ENCODE measurements at places on chromosomes 2 and 18. TPM values are rescaled to one million over a fixed set of nuclear protein-coding genes. Genes with fewer than 3 reads are reported as not detected.

SP9 gene
- total RNA-seq = 0.24 TPM

- DNase-seq = no peak
Measured at GRCh38 chr2:180842461-180842860, 137.9 kb upstream of the UBE2E3 start.

- DNase-seq = no peak
Measured at GRCh38 chr2:222050981-222051380, 247.8 kb downstream of the PAX3 start.

MYOM1 gene
- total RNA-seq = not detected

DNA sequence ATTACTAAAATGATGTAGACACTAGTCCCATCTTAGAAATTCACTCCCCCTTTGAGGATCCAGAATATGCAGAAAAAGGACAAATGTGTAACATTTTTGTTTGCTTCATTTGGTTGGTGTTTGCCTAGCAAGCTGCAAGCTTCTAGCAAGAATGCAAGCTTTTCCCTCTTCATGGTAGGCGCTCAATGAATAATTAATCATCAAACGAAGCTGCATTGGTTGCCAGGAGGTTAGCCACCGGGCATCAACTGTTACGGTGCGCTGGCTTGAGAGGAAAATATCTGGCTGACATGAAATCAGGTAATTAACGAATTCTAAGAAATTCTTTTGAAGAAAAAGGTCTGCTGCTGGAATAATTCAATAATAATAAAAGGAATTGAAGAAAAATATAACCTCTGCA lies 341.0 kb upstream of the KYNU start:
- DNase-seq = no peak

GRCh38 chr2:86290596-86291327 lies 46.7 kb downstream of the REEP1 start:
- peak; percentile 72 for DNase-seq

DNA sequence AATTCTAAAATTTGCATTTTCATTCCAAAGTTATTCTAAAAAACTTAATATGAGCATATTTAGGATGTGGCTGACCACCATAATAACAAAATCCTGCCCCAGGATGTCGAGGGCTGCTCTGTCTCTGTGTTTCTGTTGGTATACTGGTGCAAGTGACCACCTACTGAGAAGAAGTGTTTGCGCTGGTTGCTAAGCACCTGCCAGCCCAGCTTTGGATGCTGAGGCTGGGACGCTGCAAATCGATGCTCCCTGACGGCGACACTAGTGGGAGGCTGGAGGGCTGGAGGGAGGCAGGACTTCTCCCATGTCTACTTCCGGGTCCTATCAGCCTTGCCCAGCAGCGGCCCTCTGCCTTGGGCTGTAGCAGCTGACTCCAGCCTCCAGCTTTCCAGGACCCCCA lies 45.0 kb downstream of the LAMA1 start:
- no peak for DNase-seq

SCN9A gene
- 0.54 TPM for total RNA-seq

GRCh38 chr2:176488431-176488830 lies 219.2 kb downstream of the MTX2 start:
- DNase-seq = no peak

SLC9A4 gene
- total RNA-seq = not detected

- DNase-seq = no peak
Measured at GRCh38 chr2:134855709-134856108, 17.3 kb downstream of the ACMSD start.

- no peak for DNase-seq
Measured at GRCh38 chr18:24968238-24968775, 383.7 kb downstream of the ZNF521 start.

DNA sequence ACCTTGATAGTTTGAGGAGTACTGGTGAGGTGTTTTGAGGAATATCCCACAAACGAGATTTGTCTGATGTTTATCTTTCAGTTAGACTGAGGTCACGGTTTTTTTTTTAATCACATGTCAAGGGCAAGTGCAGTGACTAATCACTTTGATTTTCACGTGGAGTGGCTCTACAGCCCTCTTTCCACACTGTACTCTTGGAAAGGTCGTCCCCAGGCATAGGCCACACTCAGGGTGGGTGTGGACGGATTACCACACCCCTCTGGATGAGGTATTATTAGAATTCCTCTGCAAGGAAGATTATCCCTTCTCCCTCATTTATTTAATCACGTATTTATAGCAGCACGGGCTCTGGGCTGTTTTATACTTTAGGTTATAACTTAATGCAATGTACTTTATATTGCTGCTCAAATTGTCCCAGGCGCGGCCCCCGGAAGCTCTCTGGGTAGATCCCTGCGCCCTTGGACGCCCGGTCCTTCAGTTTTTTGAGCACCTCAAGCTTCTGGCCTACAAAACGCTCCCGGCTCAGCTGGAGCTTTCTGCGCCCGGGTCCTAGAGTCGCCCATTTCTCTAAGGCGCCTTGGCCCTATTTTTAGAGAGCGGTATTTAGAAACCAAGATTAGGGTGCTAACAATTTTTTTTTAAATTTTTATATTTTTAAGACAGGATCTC lies 515 bp upstream of the PLEKHB2 start:
- DNase-seq = peak; percentile 62

GRCh38 chr2:85779641-85780315 lies 26.0 kb downstream of the ATOH8 start:
- DNase-seq = no peak

- no peak for DNase-seq
Measured at GRCh38 chr18:8847900-8848299, 142.5 kb downstream of the MTCL1 start.

DNA sequence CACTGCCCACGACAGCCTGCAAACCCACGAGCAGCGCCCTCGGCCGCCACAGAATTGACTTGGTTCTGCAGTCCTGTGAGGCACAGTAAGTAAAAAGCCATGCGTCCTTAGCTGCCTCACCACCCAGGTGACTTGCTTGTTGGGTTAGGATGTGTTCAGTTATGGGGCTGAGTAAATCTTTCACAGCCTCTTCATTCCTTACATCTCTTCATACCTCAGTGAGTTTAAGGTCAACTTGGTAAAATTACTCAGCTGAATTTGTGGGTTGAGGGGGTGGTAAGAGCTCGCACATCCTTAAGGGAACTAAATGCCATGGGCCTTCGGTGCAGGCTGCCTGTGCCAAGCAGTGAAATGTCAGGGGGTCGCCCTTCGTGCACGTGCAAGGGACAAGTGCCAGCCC lies 165.2 kb upstream of the ALKAL2 start:
- no peak for DNase-seq

GRCh38 chr2:115942800-115943199 lies 1500.4 kb downstream of the DPP10 start:
- DNase-seq = no peak

DNA sequence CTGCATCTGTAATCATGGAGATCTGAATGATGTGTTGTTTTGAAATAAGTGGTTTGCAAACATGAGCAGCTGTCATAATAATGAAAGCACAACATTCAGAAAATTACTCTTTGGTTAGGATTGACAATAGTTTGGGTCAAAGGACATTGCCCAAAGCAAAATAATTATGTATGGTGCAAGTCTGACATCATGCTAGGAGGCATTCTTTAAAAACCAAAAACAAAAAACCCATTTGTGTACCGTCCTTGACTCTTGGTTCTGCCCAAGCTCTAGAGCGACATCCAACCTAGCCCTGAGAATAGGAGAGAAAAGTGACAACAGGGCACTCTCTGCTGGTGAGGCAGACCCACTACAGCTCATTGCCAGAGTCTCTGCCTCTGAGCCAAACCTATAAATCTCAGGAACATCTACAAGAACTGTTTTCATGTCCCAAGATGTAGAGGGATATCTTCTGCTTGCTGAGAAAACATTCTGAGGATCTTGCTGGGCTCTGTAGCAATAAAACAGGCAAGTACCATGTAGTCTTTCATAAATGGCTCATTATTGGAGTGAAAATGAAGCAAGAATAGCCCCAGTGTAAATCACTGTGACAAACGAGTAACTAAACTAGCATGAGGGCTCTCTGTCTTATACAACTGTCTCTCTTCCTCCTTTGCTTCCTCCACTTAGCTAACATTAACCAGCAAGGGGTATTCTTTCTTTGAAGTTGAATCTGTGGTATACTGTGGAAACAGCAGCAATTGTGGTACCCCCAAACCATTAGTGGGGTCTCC lies 266.8 kb upstream of the CXCR4 start:
- peak; percentile 37 for DNase-seq

- DNase-seq = no peak
Measured at GRCh38 chr2:111952871-111953452, 54.6 kb downstream of the MERTK start.

SCN7A gene
- not detected for total RNA-seq

GRCh38 chr2:232162187-232162586 lies 200.7 kb downstream of the DIS3L2 start:
- DNase-seq = no peak

- no peak for DNase-seq
Measured at GRCh38 chr2:18829976-18830375, 240.6 kb upstream of the NT5C1B start.

DNA sequence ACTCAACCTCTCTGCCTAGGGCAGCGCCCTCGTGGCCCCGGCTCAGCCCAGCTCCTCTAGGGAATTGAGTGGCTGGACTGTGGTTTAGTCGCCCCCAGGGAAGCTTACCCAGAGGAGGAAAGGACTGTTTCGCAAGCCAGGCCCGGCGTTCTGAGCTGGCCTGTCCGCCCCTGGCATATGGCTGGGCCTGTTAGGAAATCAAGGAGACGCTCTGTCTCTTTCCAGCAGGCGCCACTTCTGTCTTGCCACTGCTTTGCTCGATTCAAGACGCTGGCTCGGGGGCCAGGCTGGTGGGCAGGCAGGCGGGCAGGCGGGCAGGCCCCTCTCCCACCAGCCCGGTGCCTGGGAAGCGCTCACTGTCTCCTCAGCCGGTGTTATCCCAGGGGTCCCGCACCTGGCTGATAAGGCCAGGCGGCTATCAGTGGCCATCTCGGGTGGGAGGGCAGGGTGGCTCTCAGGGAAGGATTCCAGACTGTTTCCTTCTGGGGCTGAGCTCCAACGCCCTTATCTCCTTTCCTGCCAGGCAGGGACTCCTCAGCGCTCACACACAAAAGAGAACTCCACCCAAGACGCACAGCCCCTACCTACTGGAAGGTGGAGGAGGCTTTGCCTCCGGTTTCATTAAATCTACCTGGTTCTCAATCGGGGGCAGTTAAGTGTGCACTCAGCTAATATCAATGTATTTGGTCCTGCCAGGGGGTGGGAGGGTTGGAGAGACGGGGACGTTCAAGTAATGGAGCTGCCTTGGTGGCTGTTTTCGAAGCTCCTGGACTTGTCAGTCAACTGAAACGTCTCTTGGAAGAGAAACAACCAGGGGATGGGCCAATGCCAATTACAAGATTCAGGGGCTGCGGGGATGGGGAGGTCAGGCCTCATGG lies 109.1 kb downstream of the SMAD7 start:
- DNase-seq = peak; percentile 33
